ENCODE measurements at places on chromosomes 2 and 18.

GRCh38 chr2:240871071-240871958 is 2.7 kb downstream of the AGXT start:
- no peak for DNase-seq

GRCh38 chr2:178197791-178198190 is 3.5 kb downstream of the OSBPL6 start:
- DNase-seq: no peak

DNA sequence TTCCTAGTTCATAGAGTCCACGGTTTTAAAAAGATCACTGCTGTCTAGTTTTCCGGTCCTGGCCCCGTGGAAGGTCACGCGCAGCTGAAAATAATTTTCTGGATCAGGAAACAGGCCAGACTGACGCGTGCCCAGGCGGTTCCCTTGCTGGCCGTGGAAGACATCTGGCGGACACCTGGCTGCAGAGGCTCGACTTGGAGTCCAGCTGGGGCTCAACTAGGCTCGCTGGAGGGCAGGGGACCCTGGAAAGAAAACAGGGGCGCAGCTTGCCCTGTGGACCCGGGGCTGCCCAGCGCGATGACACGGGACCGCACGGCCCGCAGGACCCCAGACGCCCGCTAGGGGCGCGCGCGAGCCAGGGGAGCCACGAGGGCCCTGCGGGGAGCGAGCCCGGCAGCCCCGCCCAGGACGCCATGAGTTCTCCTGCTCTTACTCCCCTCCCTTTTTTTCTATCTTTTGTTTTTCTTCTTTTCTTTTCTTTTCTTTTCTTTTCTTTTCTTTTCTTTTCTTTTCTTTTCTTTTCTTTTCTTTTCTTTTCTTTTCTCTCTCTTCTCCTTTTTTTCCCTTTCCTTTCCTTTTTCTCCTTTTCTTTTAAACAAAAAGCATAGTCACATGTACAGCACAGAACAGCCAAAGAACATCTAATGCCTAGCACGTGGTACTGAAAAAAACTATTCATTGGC is 43.2 kb upstream of the UBE2F start:
- DNase-seq: peak; percentile 43

DNA sequence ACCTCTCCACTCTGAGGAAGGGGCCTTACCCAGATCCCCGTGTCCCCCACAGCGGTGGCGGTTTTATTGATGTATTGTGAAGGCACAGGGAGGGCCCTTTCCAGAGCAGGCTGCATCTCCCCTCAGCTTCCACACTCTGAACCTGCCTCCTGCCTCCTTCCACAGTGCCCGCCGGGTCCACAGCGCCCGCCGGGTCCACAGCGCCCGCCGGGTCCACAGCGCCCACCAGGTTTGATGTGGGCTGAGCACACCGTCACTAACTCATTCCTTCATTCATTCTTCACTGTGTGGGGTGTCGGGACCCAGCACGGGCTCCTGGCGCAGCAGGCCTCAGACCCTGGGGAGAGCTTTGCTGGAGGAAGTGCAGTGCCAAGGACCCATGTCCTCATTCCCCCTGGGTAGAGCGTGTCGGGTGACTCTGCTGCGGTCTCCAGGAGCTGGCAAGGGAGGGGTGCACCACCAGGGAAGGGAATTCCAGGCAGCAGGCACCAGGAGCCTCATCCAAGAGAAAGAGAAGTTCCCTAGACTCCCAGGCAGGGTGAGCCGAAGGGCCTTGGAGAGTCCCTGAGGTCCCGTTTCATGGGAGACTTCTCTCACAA is 57.1 kb downstream of the HPCAL1 start:
- no peak for DNase-seq

DNA sequence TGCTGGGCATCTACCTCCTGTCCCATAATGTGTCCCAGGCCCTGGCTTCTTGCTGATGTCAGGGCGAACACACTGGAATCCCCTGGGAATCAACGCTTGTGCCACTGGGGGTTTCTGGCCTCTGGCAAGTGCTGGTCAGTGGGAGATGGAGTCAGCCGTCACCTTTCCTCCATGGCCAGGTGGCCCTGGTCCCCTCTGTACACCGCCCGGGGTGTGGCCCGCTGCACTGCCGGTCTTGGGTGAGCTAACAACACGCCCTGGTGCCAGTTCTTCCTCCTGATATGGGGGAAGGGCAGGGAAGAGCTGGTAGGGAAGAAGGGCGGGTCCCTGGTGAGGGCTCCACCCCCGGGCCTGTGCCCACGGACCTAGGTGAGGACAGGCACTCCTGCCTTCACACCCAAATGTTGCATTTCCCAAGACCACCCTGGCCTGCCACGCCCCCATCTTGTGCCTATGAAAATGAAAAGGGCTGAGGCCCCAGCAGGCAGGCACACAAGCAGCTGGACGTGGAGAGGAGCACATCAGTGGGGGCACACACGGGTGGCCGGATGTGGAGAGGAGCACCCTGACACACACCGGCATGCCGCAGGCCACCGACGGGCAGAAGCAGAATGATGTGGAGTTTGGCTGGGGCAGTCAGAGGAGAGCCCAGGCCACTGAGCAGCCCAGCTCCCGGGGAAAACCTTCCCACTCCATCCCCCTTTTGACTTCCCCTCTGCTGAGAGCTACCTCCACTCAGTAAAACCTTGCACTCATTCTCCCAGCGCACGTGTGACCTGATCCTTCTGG is 140.5 kb downstream of the ASB1 start:
- no peak for DNase-seq

GRCh38 chr2:186255823-186256222 is 230.2 kb upstream of the ZC3H15 start:
- no peak for DNase-seq

DNA sequence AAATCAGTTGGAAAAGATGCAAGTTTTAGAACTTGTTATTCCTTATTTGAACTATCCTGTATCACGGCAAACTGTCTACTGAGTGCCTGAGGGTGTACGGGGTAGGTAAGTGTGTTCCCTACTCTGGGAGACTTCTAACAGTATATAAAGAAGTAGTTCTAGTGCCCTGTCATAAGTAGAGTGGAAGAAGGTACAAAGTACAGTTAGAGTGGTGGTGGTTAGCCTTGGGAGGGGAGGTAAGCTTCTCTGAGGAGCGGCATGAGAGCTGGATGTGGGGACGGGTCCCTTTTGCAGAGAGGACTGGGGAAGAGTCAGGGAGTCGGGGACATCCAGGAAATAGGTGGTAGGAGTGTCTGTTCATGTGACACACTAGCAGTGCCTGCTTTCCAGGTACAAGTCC is 48.5 kb downstream of the DGKD start:
- no peak for DNase-seq

DNA sequence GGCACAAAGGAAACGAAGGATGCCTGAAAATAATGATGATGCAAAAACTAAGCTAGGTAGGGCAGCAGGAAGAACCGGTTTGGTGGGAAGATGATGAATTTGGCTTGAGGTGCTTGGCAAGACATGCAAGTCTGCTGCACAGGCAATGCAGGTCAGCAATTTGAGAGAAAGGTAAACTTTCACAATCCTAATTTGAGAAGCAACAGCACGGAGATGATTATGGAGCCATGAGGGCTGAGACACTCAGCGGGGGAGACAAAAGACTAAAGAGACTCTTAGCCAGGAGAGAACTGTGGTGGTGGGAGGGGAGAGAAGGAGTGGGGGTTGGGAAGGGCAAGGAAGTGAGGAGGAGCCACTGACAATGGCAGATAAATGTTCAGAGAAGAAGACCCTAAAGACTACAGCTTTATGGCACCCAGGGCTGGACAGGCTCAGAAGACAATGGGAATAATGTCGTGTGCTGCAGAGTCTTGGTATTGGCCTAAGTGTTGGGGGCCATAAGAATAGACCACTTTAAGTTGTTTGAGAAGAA is 19.4 kb upstream of the RNF149 start:
- no peak for DNase-seq

GRCh38 chr2:7819316-7819715 is 862.5 kb upstream of the ID2 start:
- no peak for DNase-seq

DNA sequence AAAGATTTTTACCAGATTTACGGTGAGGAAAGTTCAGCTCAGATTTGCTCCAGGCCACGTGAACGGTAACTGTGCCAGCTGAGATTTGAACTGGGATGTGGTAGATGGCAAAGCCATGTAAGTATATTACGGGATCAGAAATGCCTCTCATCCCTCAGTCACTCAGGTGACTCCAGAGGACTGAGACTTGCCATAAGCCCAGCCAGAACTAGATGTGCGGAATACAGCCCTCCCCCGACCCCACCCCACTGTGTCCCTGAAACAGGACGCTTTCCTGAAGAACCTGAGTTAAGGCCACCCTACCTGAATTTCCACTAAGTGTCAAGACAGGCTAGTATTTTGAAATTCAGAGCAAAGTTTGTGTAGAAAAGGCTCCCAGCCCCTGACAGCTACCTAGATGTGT is 1.3 kb upstream of the FHL2 start:
- no peak for DNase-seq

DNA sequence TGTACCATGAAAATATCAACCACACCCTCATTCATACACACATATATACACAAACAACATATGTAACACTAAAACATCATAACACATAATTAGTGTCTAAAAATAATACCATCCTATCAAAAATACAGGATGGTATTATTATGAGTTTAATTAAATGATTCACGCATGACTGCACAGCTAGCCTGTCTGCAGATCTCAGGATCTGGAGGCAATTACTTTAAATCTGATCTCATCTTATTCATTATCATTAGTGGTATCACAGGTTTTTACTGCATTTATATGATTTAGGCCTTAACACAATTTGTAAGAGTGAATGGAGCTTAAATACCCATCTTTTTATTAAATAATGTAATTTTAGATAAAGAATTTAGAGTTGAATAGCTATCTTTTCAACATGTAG is 443.4 kb upstream of the LINC00305 start:
- no peak for DNase-seq

GRCh38 chr2:68905116-68905515 is 33.9 kb upstream of the BMP10 start:
- DNase-seq: no peak

GRCh38 chr2:47299555-47299954 is 103.4 kb upstream of the MSH2 start:
- no peak for DNase-seq

- no peak for DNase-seq
These were observed 49.7 kb downstream of the CD28 start for GRCh38 chr2:203756161-203756560.
